ENCODE measurements at places on chromosomes 5 and 9.

DNA sequence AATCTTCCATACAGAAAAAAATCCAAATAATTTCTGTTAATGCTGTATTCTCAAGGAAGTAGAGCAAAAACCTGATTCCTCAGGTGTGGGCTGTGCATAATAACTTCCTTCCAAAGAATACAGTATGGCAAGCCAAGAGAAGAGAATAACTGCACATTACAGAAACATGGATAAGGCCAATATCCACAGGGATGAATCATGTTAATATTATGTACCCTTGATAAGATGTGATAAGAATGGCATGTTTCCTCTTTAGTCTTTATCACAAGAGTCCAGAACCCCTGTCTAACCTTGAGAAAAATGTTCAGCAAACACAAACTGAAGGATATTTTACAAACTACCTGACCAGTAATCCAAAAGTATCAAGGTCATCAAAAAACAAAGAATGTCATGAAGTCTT, 795.8 kb downstream of the SEMA5A start:
- no peak for DNase-seq

DNA sequence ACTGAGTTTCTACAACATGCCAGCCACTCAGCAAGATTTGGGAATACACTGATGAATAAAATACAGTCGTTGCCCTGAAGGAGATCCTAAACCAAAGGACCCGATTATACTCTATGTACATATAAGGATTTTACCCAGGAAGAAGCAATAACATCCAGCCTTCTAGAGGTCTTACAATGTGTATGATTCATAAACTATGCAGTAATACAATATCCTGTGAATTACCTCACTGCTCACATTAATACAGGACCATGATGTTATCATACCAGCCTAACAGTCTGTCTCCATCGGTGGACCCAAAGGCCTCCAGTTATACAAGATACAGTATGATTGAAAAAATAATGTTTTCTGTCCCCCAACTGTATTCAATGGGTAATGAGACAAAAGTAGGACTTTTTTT, 310.5 kb upstream of the TRPM3 start:
- DNase-seq: no peak

DNA sequence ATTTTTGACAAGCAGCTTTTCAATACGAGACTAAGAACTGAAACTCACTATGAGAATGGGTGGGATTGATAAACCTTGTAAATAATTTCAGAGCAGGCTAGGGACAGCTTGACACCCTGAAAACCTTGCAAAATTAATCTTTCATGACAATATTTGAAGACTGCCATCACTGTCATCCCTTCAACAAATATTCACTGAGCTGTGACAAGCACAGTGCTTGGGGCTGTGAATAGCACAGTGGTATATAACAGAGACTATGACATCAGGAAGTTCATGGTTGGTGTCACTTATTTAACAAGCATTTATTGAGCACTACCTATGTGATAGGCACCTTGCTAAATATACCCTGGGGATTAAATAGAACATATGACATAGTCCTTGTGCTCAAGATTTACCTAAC, 741.0 kb upstream of the RIOK2 start:
- no peak for DNase-seq

DNA sequence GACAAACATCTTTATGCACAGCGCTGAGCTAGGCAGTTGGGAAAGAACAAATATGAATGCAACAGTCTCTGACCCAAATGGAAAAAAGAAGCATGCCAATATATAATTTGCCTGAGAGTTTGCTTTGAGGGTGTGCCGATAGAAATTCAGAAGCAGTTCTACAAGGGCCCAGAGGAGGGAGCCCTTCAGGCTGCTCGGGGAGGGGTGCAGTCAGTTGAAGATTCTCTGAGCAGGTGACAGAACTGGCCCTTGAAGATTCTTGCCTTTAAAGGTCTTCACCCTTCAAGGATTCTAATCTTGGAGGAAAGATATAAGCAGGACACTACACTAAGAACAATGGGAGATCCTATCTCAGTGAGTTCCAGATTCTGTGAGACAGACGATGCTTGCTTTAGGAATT, 3.7 kb upstream of the PAPPA start:
- peak; percentile 43 for DNase-seq

GRCh38 chr9:19231126-19231903, 822 bp downstream of the DENND4C start:
- DNase-seq: peak; percentile 41

- no peak for DNase-seq
Observed at GRCh38 chr9:85228111-85228855, 513.5 kb downstream of the AGTPBP1 start.

- no peak for DNase-seq
Observed at GRCh38 chr9:108869092-108869725, 7.1 kb downstream of the ACTL7A start.

GRCh38 chr9:125432715-125433385, 171.2 kb downstream of the GAPVD1 start:
- no peak for DNase-seq

GRCh38 chr9:109557481-109557880, 59.4 kb upstream of the PTPN3 start:
- DNase-seq: no peak

- DNase-seq: peak; percentile 30
Observed at GRCh38 chr5:7391814-7392692, 3.9 kb upstream of the ADCY2 start.

DNA sequence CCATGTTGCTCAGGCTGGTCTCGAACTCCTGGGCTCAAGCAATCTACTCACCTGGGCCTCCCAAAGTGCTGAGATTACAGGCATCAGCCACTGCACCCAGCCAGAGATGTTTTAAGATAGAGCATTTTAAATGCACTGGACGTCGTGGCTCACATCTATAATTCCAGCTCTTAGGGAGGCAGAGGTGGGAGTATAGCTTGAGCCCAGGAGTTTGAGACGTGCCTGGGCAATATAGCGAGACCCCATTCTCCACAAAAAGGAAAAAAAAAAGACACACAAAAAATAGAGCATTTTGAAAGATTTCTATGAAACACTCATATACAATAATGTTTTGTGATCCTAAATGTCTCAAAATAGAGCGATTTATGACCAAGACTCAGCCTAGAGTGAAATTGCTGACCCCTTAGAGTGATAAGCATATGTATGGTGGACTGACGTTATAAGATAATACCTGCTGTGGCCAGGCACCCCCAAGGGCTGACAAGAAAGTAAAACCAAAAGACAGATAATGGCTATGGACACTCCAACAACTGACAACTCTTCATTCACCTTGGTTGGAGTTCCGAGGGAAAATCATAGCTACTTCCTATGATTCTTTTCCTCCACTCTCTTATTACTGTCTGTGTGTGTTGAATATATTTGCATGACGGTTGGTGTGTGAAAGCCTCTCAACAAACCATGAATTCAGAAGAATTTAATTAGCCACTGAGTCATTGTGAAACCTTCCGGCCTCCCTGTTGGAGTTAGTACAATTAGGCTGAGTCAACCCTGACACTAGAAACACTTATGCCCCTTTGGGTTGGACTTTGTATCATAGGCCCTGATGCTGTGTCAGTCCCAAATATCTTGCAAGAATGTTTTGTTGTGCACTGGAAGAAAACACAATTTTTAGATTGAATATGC, 526.5 kb upstream of the NUDT12 start:
- DNase-seq: no peak

Data from hematopoietic multipotent progenitor cell treated with erythropoietin and hydrocortisone succinate and interleukin-3 and kit ligand, for 4 days (in vitro differentiated cells).